ENCODE measurements at places on chromosomes 12 and 14.

- no peak for DNase-seq
Observed at GRCh38 chr12:103520686-103521215, 25.0 kb upstream of the C12orf42 start.

- peak; percentile 95 for DNase-seq
Observed at GRCh38 chr12:116381744-116382685, 104.5 kb upstream of the MED13L start.

GRCh38 chr12:132423820-132424645 is 65.9 kb upstream of the FBRSL1 start:
- DNase-seq, result no peak

DNA sequence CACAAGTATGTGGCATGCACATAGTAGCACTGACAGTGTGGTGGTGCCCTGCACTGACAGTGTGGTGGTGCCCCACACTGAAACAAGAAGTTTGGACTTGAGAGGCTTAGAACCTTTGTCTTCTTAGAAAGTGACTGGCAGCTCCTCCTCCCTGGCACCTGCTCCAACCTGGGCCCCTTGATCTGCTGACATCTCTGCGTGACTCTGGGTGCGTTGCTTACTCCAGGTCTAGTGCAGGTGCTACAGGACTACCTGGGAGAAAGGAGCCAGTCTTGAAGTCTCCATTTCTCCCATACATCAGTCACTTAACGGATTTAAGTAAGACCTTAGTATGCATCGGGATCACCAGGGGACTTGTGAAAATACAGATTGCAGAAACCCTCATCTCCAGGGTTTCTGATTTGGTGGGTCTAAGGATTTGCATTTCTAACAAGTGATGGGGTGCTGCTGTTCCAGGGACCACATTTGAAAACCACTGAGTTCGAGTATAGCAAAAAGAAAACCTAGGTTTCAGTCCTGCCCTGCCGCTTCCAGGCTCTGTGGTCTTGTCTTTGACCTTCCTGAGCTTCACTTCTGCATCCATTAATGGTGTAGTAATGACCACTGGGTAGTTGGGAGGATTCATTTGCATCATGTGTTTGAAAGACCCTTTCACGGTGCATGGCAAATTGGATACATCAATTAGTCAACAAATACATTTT is 15.7 kb downstream of the NINJ2 start:
- DNase-seq, result no peak

GRCh38 chr12:132477703-132478432 is 12.1 kb upstream of the FBRSL1 start:
- no peak for DNase-seq

DNA sequence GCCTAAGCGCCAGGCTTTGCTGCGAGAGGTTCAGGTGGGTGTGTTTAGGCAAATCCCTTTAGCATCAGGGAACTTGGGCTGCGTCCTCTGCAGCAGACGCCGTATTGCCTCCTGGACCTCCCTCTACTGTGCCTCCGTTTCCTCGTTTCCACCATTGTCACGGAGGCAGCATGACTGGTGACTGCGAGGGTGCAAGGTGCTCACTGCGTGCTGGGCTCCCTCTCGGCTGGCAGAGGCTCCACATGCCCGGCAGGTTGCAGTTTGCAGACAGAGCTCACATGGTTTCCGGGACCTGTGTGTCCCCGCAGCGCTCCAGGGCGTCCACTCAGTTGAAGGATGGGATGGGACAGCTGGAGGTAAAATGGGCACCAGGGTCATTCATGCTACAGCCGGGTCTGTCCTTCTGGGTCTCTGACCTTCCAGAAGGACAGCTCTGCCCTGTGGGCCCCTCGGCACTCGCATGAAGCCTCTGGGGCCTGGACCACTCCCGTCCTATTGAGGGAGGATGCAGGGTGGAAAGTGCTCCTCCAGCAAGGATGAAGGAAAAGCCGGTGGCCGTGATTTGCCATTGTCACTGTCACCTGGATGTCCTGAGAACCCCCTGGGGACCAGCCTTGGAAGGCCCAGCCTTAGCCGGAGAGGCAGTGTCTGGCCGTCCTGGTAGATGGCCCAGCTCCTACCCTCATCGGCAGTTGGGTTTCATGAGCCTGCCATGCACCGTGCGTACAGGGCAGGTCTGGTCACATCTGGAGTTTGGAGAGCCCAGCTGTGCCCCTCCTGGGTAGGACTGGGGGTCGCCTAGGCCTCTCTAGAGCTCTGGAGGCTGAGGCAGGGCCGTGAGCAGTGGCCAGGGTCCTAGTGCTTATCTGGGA is 146.5 kb downstream of the KIF26A start:
- DNase-seq, result no peak

- no peak for DNase-seq
Observed at GRCh38 chr12:132561427-132562156, 48.8 kb downstream of the LRCOL1 start.

DNA sequence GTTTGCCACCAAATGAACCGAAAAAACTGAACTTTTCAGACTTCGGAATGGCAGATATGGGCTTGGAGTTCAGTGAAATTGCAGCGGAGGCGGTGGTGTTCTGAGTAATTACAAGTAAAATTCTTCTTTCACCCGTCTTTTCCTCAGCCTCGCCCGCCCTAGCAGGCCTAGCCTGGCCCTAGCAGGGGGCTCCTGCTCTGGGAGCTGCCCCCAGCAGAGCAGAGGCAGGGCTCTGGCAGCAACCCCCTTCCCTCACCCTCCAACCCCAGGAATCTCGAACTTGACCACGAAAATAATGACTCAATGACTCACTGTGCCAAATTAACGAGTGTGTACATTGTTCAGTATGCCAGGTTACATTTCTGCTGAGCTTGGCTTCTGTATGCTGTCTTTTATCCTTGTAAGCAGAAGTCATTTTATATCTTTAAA is 1.1 kb downstream of the PAPLN start:
- peak; percentile 82 for DNase-seq

- no peak for DNase-seq
Observed at GRCh38 chr12:105398930-105399329, 68.4 kb downstream of the C12orf75 start.

DNA sequence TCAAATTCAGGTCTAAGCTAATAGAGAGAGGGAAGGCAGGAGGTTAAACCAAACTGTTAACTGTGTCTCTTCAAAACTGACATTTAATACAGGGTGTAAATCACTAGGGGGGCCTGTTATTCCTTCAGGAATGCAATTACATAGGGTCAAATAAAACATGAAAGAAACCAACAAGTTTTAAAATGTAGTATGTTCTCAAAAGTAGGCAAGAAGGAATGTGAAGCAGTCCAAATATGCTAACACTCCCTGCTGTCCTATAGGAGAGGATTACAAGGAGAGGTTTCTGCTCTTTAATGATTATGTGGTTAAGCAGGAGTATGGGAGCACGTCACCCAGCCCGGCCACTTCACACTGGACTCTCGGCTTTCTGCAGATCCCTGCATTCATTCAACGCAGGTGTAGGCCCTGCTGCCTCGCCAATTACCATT is 42.5 kb upstream of the BMP4 start:
- peak; percentile 90 for DNase-seq

- DNase-seq, result no peak
Observed at GRCh38 chr12:71503579-71504391, 64.2 kb downstream of the LGR5 start.

DNA sequence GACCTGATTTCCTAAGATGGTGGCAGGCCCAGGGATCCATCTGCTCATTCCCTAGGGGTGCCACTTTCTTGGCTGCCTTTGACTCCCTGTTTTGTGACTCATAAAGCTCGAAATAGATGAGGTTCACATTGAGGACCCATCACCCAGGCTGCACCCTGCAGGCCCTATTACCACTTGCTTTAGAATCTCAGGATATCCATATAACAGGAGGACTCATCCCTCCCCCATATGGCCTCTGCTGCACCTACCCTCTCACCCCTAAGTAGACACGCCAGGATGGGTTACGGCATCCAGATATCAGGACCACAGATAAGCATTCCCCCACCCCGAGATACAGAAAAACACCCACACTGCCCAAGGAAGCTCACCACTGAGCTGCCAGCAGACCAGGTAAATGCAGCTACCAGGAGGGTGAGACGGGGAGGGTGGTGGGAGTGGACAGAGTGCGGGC is 155.7 kb downstream of the DPF3 start:
- peak; percentile 38 for DNase-seq

DNA sequence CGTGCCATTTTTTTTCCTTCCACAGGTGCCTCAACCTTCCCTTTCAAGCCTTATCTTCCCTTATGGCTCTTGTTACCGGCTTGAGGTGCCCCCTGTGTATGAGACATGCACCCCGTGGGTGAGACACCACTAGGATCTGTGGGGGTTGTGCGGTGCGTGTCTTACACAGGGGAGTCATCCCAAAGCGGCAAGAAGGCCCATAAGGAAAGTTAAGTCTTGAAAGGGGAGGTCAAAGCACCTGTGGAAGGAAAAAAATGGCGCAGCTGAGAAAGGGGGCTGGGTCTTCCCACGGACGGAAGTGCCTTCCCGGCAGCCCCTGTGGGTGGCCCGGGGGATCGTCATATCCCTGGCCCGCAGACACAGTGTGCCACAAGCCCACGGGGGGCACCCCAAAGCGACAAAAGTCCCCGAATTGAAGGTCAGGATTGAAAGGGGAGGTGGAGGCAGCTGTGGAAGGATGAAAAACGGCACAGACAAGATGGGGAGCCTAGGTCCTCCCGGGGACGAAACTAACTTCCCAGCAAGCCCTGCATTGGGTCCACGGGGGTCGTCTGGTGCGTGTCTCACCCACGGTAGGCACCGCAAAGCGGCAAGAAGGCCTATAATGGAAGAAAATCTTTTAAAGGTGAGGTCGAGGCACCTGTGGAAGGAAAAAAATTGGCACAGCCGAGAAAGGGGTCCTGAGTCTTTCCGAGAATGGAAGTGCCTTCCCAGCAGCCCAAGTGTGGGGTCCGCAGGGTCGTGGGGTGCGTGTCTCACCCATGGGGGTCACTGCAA is 273.3 kb downstream of the ALG10 start:
- no peak for DNase-seq

- no peak for DNase-seq
Observed at GRCh38 chr12:97398704-97399103, 63.9 kb upstream of the RMST start.

DNA sequence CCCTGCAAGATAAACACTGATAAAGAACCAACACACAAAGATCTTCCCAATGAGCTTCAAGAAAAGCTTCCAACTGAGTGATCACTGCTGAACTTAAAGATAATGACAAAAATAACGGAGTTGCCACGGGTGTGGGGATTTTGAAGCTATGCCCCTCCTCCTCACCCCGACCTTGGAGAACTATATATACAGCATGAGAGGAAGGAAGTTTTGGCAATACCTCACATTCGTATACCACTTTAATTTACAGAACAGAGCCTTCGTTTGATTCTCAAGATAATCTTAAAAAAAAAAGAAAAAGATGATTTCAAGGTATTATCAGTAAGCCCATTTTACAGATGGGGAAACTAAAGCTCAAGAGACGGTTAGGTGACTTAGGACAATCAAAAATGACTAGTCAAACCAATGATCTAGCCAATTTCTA is 715 bp downstream of the NEK9 start:
- DNase-seq, result no peak

DNA sequence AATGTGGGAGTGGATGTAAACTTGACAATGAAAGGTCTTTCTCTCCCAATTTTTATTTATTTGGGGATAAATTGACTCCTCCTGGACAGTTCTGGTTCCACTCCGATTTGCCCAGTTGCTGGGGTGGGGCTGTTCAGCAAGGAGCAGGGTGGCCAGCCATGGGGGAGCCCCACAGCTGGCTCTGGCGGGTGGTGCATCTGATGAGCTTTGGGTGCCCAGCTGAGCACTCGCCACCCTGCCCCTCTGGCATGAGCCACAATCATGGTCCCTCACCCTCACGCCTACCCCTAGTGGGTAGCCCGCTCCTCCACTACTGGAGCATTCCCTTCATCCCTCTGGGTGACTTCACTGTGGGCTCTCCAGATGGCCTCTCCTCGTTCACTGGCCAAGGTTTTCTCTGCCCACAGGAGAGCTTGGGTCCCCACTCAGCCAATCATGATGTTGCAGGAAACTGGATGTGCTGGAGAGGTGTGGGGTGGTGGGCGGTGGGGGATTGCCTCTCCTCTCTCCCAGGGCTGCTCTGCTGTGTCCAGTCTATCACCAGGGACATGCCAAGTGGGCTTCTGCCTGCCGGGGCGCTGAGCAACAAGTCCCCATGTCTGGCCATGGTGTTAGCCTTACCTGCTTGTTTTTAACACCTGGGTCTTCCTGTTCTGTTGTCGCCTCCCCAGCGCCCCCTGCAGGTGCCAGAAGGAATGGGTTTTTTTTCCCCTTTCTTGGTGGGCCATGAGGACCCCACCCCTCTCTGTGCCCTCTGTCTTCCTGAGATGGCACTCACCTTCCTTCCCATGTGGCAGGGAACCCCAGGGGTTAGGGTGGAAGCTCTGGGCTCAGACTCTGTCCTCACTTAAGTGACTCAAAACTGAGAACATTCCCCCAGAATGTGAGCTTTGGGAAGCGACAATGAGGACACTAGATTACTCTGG is 3.4 kb downstream of the CYP46A1 start:
- no peak for DNase-seq

- DNase-seq, result no peak
Observed at GRCh38 chr12:98750511-98750910, 105.4 kb downstream of the APAF1 start.

DNA sequence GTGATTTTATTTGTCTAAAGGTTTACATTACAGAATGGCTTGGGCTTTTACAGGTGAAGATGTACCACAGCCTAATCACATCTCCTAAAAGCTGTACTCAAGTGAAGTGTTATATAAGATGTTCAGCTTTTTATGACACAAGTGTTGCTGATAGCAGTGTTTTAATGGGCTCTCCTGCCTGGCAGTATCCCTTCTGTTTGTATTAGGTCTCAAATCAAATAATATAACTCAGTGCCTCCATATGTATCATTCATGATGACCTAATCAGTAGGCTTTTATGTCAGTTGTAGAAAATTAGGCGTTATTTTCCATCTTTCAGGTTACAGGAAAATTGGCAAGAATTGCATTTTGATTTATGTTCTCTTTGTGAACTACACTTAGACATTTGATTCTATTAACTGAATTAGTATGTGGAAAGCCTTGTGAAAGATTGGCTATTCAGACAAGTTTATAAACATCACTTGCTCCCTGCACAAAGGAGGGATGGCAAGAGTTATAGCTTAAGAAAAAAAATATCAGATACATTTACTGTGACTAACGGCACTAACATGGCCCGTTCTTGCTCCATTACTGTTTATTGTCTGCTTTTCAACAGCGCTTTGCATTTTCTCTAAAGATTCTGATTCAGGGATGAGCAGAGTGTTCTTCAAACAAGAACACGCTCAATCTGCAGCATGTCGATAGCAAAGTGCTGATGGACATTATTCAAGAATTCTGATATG is 143.7 kb upstream of the DIO2 start:
- DNase-seq, result no peak

DNA sequence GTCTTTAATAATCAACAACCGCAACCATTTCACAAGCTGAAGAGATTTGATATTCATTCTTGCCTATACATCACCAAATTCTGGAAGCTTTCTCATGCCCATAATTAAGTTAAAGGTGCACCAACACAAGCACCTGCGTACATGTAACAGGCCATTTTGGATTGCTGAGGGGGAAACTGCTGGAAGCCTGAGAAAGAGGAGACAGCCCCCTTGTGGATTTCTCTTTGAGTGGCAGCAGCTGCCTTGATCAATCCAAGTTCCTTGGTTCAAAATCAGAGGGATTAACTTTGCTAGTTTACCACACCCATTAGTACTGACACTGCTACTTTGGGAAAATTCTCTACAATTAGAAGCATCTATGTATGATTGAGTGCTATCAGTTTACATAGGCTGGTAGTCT is 321.1 kb downstream of the NOVA1 start:
- DNase-seq, result no peak

All from amniotic epithelial cell (primary cell).